ENCODE measurements at places on chromosomes 11 and 22.

- DNase-seq, result no peak
These were observed 17.0 kb upstream of the WDR74 start for GRCh38 chr11:62856333-62856895.

DNA sequence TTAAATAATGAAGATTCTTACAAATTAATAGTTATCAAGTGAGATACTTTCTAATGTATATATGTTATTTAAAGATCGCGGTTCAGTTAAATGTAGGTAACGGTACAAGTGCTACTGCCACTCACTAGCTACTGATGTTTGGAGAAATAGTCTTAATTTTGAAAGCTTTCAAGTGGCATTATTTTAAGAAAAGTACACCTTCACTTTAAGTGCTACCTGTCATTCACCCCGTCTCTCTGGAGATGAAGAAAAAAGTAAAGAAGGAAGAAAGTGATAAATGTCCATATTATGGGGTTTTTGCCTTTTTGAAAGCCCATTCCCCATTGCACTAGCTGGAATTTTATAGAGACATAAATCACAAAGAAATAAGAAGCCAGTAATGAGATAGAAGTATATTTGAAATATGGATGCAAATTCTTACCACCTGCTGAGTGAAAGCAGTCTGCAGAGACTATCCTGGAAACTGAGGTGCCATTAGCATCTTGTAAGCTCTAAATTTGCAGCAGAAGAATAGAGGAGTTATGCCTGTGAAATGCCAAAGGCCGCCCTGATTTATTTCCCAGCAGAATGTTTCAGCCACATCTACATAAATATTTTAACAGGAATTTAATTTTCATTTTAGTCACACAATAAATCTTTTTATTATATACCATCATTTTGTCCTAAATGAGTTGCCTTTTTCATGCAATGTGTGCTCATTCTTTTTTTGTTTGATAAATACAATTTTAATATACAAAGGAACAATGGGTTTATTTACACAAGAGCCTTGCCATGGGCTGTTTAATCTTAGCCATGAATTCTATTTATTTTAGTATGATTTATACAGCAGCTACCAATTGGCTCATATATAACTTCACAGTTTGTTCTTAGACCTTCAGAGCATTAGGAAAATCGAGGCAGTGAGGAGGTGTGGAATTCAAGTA lies 489.9 kb upstream of the RAG2 start:
- no peak for DNase-seq

GRCh38 chr11:120509346-120510053 lies 2.0 kb upstream of the GRIK4 start:
- DNase-seq, result no peak

GRCh38 chr11:120197977-120198376 lies 12.9 kb upstream of the OAF start:
- DNase-seq, result no peak

DNA sequence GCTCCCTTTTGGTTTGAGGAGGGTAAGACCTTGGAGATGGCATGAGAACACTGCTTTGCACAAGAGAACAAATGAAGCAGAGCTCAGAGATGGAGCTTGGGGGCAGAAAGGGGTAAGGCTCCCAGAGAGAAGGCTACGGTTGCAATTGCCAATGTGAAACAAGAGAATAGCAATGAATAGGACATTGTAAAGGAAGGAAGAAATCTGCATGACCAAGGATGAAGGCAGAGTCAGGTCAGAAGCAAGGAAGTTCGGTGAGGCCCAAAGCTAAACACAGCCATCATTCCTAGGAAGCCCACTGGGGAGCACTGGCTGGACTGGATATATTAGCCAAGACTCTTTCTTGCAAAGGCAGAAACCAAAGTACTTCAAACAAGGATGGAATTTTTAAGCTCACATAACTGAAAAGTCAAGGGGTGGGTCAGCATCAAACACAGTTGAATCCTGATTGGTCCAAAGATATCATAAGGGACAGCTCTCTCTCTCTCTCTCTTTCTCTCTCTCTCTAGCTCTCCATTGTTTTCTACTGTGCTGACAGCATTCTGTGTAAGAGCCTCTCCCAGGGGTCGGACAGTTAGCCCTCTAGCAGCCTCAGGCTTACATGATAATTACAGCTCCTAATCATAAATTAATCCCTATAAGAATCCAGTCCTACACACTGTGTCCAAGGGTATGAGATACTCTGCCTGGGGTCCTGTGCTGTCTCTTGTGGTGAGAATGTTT lies 484.3 kb downstream of the SOX6 start:
- peak; percentile 19 for DNase-seq

- no peak for DNase-seq
These were observed 6.8 kb upstream of the INSC start for GRCh38 chr11:15107730-15108515.

- DNase-seq, result no peak
These were observed 36.8 kb downstream of the BIRC2 start for GRCh38 chr11:102383839-102384238.

GRCh38 chr11:70415642-70416395 lies 17.5 kb downstream of the CTTN start:
- DNase-seq, result no peak

- DNase-seq, result no peak
These were observed 48.6 kb upstream of the OLFML1 start for GRCh38 chr11:7436657-7437056.

- no peak for DNase-seq
These were observed 47.6 kb upstream of the NAV2 start for GRCh38 chr11:19664886-19665548.

DNA sequence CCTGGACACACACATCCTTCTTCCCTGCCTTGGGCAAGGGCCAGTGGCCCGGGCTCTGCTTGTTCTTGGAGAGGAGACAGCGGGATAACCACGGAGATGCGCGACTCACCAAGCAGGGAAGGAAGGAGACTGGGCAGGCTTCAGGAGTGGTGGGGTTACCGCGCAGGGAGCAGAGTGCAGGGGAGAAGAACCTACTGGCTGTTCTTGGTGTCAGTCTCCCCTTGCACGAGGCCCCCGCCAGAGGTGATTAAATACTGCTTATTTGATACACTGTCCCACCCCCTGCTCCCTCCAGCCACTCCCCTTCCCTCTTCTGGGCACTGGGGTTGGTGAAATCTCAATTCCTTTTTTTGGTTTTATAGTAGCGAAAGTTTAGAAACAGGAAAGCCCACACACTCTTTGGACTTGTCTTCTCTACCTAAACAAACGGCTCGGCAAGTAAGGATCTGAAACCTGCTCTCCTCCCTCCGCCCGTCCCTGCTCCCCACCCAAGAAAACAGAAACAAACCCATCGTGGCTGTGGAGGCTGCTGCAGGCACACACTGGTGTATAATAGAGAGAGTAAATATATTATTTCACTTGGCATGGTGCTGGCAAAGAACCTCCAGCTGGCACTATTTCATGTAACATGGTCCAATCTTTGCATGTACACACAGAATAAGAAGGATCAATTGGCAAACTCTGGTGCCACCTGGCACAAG lies 10.8 kb downstream of the LARGE2 start:
- no peak for DNase-seq

- no peak for DNase-seq
These were observed 2.9 kb downstream of the DIXDC1 start for GRCh38 chr11:111939836-111940604.

DNA sequence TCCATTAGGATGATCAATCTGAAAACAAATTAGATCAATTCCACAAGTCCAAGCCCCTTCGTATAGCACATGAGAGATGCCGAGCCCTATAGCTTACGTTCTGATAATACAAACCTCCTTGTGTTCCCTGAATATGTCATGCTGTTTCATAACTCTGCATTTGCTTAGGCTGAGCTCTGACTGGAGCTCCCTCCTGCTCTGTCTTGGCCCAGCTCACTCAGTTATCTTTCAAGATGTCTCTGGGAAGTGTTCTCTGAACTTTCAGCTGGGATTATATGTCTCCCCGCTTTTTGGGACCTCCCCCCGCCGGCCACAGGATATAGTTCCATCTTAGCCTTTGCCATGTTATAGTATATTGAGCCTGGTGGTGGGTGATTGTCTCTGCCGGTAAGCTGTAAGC lies 44.0 kb downstream of the FDX1 start:
- DNase-seq, result no peak

- no peak for DNase-seq
These were observed 48.2 kb downstream of the NRXN2 start for GRCh38 chr11:64674774-64675173.

DNA sequence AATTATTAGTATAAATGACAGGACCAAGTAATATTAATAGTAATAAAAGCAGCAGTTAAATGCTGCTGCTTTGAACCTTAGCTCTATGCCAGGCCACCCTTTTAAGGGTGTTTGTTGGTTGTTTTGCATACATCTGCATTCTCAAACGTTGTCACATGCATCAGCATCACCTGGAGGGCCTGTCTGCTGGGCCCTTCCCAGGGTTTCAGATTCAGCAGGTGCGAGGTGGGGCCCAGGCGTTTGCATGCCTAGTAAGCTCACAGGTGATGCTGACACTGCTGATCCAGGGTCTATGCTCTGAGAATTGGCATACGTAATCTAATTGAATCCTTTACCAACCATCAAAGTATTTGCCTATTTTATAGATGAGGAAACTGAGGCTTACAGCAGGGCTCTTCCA lies 246.5 kb downstream of the CADM1 start:
- peak; percentile 27 for DNase-seq

GRCh38 chr11:8031248-8032115 lies 44.3 kb downstream of the EIF3F start:
- DNase-seq, result no peak

DNA sequence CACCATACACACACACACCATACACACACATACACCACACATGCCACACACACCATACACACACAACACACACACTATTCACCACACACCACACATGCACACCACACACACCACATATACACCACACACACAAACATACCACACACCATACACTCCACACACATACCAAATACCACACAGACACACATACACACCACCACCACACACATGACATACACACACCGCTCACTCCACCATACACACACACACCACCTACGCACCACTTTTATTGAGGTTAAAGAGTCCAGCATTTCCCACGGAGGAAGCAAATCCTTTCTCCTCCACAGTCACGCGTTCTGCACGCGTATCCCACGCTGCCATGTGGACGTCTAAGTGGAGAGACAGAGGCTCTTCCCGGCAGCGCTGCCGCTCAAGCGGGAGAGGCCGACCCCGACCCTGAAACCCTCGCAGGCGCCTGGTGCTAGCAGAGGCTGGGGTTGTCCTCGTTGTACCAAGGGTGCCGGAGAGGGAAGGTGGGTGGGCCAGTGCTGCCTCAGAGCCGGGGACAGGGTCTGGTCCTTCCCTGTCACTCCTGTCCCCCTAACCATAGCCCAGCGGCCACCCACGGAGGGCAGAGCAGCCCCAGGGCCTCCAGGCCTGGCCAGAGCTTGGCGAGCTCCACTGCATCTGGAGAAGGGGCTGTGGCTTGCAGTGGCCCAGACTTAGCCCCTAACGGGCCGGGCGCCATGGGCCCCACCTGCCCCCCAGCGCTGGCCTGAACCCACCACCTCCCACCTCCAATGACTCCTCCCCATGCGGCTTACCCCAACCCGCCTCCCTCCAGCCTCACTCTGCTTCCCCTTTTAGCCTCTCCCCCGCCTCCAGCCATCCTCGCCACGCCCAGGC lies 1495.0 kb downstream of the BRD1 start:
- DNase-seq, result no peak

DNA sequence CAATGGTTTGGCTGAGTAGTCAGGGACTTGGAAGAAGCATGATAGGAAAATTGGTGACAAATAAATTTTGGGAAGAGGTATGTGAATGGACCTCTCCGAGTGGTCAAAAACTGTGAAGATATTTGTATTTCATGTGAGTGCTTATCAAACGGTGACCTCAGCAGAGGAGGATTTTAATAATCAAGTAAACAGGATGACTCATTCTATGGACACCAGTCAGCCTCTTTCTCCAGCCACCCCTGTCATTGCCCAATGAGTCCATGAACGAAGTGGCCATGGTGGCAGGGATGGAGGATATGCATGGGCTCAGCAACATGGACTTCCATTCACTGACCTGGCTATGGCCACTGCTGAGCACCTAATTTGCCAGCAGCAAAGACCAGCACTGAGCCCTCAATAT lies 21.2 kb downstream of the MS4A4E start:
- DNase-seq, result no peak

GRCh38 chr22:24088816-24089215 lies 77.7 kb downstream of the CABIN1 start:
- DNase-seq, result peak; percentile 39

DNA sequence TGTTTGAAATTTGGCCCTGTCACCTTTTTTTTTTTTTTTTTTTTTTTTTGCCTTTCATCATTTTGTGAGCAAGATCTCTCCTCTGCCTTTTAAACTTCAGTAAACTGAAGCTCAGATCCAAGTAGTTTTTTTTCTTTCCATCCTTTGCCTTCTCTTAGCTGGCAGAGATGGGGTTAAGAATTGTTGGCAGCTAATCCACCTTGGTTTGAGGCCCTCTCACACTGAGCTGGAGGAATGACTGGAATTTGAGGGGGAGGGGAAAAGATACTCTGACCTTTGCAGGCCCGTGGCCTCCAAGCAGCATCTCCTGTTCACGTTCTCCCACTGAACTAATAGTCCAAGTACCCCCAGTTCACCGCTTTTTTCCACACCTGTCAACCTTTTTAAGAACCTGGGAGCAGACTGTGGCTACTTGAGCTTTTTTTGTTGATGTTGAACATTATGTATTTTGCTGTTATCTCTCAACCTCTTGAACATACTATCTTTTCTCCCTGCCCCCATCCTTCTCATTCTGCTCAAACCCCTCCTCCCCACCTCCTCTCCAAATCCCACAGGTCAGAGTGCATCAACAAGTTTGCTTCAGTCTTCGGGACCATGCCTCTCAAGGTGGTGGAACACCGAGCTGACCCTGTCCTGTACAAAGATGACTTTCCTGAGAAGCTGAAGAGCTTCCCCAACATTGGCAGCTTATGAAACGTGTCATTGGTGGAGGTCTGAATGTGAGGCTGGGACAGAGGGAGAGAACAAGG lies 66.2 kb downstream of the ALX4 start:
- peak; percentile 84 for DNase-seq

GRCh38 chr11:4467811-4468606 lies 14.4 kb upstream of the OR52K1 start:
- DNase-seq, result no peak

DNA sequence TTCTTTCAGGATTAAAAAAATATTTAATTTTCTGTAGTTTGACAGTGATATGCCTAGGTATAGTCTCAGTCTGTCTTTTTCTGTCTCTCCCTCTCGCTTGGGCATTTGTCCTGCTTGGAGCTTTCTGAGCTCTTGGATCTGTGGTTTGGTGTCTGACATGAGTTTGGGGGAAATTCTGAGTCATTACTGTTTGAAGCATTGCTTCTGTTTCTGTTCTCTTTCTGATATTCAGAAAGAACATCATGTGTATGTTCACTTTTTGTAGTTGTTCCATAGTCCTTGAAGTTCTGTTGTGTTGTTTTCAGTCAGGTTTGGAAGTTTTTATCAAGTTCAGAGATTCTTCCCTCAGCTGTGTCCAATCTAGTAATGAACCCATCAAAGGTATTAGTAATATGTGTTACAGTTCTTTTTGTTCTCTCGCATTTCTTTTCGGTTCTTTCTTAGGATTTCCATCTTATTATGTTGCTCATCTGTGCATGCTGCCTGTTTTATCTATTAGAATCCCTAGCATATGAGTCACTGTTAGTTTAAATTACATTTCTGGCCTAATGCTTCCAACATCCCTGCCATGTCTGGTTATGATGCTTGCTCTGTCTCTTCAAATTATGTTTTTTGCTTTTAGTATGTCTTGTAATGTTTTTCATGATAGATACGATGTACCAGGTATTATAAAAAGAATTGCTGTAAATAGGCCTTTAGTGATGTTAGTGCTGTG lies 48.4 kb downstream of the DDX10 start:
- DNase-seq, result no peak

- DNase-seq, result no peak
These were observed 1043.8 kb downstream of the BRD1 start for GRCh38 chr22:48783821-48784266.
